ENCODE measurements at places on chromosomes 5 and 9.

GRCh38 chr9:72786948-72787347, 165.9 kb downstream of the ALDH1A1 start:
- no peak for DNase-seq

DNA sequence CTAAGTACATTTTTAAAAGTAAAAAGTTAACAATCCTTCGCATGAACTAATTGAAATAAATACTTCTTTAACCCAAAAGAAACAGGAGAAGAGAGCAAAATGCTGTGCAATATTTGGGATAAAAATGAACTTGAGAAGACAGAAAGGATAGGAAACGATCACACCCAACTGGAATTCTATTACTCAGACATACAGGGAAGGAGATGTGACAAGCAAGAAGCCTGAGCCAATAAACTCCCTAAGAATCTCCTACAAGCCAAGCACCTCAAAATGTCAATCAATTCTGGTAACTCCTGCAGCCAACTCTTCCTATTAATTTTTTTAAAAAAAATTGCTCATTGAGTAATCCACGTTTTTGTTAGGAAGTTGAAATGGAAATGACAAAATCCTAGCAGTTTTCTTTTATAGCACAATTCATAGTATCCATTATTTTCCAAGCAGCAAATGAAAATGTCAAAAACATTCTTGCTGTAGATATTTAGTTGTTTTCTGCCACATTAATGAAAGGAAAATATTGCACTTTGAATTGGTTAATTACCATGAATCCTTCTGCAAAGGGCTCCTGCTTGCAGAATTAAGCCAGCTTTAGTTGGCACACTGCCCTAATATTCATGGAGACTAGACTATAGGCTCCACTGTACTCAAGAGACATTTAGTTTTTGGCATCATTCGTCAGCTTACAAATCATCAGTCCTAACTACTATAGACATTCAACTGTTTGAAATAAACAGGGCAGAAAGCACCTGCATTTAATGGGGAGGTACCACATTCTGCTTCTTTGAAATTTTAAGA, 89.0 kb downstream of the RFX3 start:
- DNase-seq, result no peak

DNA sequence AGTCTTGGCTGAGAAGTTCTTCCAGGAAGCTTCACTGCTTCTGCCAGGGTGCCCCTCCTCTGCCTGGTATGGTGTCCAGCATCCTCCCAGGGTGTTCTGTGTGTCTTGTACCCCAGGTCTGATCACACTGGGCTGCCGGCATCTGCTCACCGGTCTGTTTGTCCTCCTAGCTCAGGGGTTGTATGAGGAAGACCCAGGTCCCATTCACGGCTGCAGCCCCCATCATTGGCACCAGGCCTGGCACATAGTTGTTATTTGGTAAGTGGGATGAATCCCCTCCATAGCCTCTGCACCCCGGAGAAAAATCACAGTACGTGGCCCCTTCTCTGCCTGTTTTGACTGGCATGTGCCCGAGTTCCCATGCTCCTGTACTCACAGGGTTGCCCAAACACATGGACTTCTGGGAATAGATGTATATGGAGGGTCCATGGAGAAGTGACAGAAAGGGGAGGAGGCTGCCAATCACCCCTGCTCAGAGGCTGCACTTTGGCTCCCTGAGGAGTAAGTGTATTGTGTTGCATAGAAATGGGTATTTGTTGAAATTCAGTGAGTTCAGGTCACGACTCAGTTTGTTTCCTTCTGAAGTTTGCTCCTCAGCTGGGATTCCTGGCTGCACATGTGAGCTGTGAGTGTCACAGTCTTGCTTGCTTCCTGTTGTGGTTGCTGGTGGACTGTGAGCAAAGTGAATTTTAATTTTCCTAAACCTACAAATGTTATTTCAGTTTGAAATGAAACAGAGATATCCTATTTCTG, 96.2 kb downstream of the HSPA4 start:
- no peak for DNase-seq

DNA sequence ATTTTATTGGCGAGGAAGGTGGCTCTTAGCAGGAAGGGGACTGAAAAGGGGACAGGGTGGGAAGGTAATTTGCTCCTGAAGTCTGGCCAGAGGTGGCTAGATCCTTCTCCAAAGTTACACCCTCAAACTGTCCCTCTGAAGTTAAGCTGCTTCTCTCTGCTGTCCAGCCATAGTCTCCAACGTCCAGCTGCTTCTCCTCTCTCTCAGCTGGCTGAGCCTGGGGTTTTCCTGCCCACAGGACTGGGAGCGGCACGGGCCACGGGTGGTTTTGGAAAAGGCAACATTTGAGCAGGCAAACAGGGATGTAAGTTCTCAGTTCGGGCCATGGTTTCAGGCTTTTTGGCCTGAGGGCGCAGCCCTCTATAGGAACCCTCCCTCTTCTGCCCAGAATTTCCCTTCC, 128.3 kb downstream of the YIPF5 start:
- DNase-seq, result no peak

- DNase-seq, result no peak
These were observed 4.1 kb downstream of the FBXW11 start for GRCh38 chr5:172002310-172002709.

GRCh38 chr9:2208991-2209390, 193.8 kb downstream of the SMARCA2 start:
- no peak for DNase-seq

DNA sequence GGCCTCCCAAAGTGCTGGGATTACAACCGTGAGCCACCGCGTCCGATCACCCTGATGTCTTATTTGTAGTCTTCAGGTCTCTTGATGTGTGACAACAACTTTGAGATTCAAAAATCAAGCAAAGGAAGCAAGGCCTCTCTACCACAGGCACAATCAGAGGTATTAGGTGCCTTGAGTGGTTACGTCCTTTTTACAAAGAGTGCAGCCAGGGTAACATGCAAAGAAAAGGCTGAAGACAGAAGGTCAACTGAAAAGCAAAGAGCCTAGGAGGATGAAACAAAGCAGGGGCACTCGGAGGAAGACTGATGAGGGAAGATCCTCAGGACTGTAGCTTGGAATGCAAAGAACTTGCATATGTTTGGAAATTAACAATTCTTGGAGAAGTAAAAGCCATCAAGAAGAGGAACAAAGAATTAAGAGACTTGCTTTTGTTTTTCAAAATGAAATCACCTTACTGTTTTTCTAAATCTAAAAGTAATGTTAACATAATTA, 362.1 kb downstream of the EBF1 start:
- DNase-seq, result no peak

- no peak for DNase-seq
These were observed 190.3 kb downstream of the DCP2 start for GRCh38 chr5:113166852-113167366.

- no peak for DNase-seq
These were observed 86.7 kb upstream of the SLC30A5 start for GRCh38 chr5:69007163-69007562.

- no peak for DNase-seq
These were observed 15.6 kb downstream of the PLEKHG4B start for GRCh38 chr5:107526-107925.

GRCh38 chr5:181233088-181233800, 10.2 kb downstream of the TRIM41 start:
- no peak for DNase-seq

- DNase-seq, result no peak
These were observed at the start of gene ZDHHC21 for GRCh38 chr9:14693251-14693861. ZDHHC21 (minus strand) TSS chr9:14693432; CDS start chr9:14674340, 19,092 bp downstream.

GRCh38 chr9:78357165-78357873, 60.4 kb downstream of the PSAT1 start:
- no peak for DNase-seq

DNA sequence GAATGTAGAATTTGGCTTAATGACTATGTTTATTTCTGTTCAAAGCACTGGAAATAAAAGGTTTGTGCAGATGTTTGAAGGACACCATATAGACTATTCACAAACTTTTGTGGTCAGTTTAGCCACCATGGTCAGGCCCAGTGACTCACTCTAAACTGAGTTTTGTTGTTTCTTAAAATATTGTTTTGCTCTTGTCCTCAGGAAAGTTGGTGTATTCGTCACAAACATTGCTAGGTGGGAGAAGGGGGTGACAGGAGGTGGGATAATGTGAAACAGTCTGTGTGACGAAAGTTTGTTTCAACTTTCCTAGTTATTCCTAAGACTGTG, 35.0 kb upstream of the LIFR start:
- DNase-seq, result no peak

- no peak for DNase-seq
These were observed 52.4 kb downstream of the CDC14B start for GRCh38 chr9:96567203-96567700.

DNA sequence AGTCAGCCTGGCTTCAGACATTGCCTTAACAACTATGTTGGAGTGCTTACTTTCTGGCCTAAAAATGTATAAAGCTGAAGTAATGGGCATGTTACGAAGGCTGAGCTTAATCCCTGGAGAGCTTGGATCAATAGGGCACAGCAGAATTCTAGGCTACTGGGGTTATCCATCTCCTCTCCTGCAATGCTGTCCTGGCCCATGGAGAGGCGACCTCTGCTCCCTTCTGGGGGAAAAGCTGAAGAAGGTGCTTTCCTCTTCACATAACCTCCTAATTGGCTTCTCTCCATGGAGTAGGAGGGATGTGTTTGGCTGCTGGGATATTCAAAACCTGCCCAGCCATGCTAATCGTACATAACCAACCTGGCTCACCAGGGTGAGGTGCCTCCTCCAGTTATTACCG, 403.5 kb downstream of the DMRT2 start:
- DNase-seq, result no peak

GRCh38 chr9:20683351-20684034, 566 bp upstream of the FOCAD start:
- peak; percentile 19 for DNase-seq

DNA sequence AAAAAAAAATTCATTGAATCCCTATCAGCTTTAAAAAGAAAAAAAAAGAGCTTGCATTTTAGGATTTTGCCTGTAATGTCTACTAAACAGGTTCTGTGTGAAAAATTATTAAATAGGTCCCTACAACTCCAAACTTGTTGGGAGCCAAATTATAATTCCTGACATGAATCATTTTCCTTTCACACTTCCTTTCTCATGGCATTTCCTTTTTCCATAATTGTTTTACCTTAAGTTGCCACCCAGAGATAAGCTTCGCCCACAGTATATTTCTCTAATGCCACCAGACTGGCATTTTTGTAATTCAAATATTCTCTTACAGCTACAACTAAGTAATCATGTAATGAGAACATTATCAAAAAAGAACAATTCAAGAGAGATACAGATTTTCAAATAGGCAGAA, 348.8 kb downstream of the EFNA5 start:
- no peak for DNase-seq

DNA sequence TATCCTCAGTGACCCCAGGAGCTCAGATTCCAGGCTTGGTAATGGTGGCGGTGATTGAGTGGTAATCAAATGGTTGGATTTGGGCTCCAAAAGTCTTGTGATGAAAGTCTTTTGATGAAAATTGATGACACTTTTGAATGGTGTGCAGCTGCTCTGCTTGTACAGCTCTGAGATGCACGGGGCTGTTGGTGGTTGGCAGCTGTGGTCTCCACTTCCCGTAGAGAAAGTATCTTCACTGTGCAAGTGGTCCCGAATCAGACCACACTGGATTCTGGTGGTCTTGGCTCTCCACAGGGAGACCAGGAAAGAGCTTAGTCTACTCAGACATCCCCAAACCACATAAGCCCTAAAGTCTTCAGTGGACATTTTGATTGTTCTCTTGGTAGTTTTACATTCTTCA, 96.6 kb downstream of the MARCHF11 start:
- DNase-seq, result no peak

DNA sequence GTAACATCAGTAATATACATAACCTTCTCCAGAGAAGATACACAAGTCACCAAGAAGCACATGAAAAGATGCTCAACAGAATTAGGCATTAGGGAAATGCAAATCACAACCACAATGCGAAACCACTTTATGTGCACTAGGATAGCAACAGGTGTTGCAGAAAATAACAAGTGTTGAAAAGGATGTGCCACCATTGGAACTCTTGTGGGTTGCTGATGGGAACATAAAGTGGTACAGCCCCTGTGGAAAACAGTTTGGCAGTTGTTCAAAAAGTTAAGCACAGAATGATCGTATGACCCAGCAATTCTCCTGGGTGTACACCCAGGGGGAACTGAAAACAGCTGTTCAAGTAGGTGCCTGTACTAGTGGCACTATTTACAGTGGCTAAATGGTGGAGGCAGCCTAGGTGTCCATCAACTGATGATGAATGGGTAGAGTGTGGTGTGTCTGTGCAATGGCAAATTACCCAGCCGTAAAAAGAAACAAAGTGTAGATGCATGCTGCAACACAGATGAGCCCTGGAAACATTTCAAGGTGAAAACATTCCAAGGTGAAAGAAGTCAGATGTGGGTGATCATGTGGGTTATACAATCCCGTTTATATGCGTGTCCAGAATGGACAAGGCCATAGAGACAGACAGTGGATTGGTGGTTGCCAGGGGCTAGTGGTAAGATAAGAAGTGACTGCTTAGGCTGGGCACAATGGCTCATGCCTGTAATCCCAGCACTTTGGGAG, 27.2 kb downstream of the CCDC69 start:
- no peak for DNase-seq

Measured in stimulated activated CD4-positive, alpha-beta T cell treated with anti-CD3 and anti-CD28 coated beads, TNF-alpha, amount 100 ng/mL, for 4 hours (primary cell).